Activated CD4-positive, alpha-beta T cell treated with anti-CD3 and anti-CD28 coated beads, Interleukin-2, amount 10 ng/mL, durations not matched to agents 24 days and 14 days (primary cell): ENCODE measurements at places on chromosomes 1 and 21. TPM values are rescaled to one million over a fixed set of nuclear protein-coding genes. Genes with fewer than 3 reads are reported as not detected.

Gene SLFNL1
- total RNA-seq: 0.14 and 0.26 TPM in 2 replicates

Gene CHD5
- 0.59 and 0.63 TPM in 2 replicates for total RNA-seq

Gene MAN1C1
- total RNA-seq: 2.2 and 2.9 TPM in 2 replicates

Gene S100A7
- total RNA-seq: not detected in 2 replicates

Gene ADGRB2
- 0.40 and 0.45 TPM in 2 replicates for total RNA-seq

Gene FAM151A
- total RNA-seq: not detected in 2 replicates

DNA sequence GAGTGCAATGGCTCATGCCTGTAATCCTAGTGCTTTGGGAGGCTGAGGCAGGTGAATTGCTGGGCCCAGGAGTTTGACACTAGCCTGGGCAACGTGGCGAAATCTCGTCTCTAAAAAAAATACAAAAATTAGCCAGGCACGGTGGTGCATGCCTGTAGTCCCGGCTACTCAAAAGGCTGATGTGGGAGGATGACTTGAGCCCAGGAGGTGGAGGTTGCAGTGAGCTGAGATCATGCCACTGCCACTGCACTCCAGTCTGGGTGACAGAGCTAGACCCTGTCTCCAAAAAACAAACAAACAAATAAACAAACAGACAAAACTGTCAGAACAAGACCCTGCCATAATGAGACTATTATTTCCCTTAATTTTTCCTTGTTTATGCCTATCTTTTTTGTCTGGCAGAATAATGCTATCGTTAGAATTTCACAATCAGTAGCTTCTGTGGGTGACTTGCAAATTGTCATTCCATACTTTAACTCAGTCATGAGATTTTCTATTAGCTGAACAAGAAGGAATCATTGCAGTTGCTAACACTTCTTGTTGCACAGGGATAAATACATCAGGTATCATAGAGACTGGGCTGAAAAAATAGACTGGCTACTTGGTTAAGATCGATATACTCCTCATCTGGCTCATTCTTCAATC, 7.5 kb upstream of the THEM4 start:
- DNase-seq: no peak
- peaks cover 8% of the 10 kb centered on the region for H3K27me3 ChIP-seq
- no peak overlapping the region for H3K4me3 ChIP-seq
- no peaks in the 10 kb centered on the region for H3K36me3 ChIP-seq

- no peak overlapping the region for H3K27ac ChIP-seq
- no peak overlapping the region for H3K4me3 ChIP-seq
- no peaks in the 10 kb centered on the region for H3K36me3 ChIP-seq
- no peaks in the 10 kb centered on the region for H3K27me3 ChIP-seq
- peaks cover 1% of the 10 kb centered on the region for H3K4me1 ChIP-seq
Observed at GRCh38 chr1:119040489-119040888, 52.3 kb upstream of the TBX15 start.

GRCh38 chr1:8373581-8374241, 55.8 kb downstream of the SLC45A1 start:
- DNase-seq: no peak
- H3K27me3 ChIP-seq: no peaks in the 10 kb centered on the region
- no peak overlapping the region for H3K27ac ChIP-seq
- H3K36me3 ChIP-seq: peaks cover 10% of the 10 kb centered on the region

DNA sequence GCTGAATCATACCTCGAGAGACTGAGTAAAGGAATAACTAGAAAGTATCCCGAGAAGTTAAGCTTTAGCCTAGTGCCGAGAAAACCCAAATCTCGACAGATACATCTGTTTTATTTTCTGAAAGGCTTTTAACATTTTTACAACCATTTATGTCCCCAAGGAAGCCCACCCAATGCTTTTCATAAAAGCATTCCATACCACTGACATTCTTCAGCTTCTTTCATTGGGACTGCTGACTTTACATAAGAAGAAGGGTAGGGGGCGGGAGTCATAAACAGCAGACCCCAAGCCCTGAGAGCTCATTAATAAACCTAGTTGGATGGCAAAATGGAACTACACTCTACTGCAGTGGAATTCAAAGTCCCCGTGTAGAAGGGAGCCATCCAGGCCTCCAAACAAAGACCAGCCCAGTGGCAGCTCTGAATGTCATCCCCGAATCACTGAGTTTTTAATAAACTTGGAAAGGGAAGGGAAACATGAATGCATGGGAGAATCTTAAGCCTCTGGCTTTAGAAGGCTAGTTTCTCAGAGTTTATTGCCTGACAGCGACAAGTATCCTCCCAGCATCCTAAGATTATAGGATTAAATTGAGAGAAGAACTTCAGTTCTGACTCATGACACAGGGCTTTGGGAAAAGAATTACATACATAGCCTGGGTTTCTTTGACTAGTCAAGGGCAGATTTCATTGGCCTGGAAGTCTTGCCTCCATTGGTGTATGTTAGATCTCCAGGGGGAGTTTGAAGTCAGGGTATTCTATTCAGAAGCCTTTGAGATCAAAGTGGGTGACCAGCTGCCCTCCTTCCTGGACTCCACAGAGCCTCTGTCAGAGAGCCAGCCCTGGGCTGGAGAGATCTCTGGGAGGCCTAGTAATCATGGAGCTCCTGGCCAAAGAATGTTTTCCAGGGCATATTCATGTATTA, 3.7 kb downstream of the ATF3 start:
- H3K4me1 ChIP-seq: peaks cover 47% of the 10 kb centered on the region
- H3K36me3 ChIP-seq: peaks cover 42% of the 10 kb centered on the region
- H3K27me3 ChIP-seq: peaks cover 4% of the 10 kb centered on the region
- H3K27ac ChIP-seq: no peak overlapping the region
- no peak for DNase-seq

DNA sequence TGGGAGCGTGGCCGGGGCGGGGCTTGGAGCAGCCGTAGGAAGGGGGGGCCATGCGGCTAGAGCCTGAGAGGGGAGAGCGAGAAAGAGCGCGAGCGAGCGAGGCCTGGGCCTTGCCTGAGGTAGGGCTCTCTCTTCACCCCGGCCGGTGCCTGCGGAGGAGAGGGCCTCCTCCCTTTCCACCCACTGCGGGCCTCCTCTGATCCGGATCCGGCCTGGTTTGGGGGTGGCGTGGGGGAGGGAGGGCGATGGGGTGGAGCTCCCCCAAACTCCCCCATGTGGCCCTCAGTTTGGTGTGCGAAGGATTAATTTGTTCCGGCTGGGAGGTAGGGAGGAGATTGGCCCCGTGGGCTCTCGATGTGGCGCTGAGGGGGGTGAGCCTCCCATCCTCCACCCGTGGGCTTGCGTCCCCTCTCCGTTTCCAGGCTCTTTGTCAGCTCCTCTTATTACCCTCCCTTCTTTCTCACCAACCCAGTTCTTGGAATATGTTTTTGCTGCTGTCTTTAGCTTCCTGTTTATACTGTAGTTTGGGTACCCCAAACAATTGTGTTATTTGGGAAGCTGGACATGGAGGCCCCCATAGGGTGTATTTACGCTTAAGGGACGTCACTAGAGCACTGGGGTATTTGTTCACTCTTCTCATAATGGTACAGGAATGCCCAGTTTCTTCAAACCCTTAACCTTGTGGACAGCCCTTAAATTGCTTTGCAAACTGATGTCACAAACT, 685 bp downstream of the UBAP2L start:
- peaks cover 73% of the 10 kb centered on the region for H3K36me3 ChIP-seq
- DNase-seq: peak; percentile 90
- peak overlapping the region; percentile 96 for H3K4me3 ChIP-seq
- H3K27ac ChIP-seq: peak overlapping the region; percentile 95
- peaks cover 3% of the 10 kb centered on the region for H3K27me3 ChIP-seq
- peaks cover 52% of the 10 kb centered on the region for H3K4me1 ChIP-seq

- H3K4me1 ChIP-seq: peaks cover 6% of the 10 kb centered on the region
- no peak overlapping the region for H3K27ac ChIP-seq
- no peak overlapping the region for H3K4me3 ChIP-seq
- DNase-seq: no peak
- no peaks in the 10 kb centered on the region for H3K36me3 ChIP-seq
- peaks cover 19% of the 10 kb centered on the region for H3K27me3 ChIP-seq
Observed at GRCh38 chr21:41477641-41478318, 30.2 kb downstream of the TMPRSS2 start.

GRCh38 chr1:226405411-226405988, 2.4 kb downstream of the PARP1 start:
- peak overlapping the region; percentile 21 for H3K27ac ChIP-seq
- DNase-seq: peak; percentile 68

GRCh38 chr1:18686540-18686939, 55.9 kb downstream of the PAX7 start:
- DNase-seq: no peak
- no peaks in the 10 kb centered on the region for H3K4me1 ChIP-seq
- H3K4me3 ChIP-seq: no peak overlapping the region
- no peak overlapping the region for H3K27ac ChIP-seq
- H3K36me3 ChIP-seq: no peaks in the 10 kb centered on the region

DNA sequence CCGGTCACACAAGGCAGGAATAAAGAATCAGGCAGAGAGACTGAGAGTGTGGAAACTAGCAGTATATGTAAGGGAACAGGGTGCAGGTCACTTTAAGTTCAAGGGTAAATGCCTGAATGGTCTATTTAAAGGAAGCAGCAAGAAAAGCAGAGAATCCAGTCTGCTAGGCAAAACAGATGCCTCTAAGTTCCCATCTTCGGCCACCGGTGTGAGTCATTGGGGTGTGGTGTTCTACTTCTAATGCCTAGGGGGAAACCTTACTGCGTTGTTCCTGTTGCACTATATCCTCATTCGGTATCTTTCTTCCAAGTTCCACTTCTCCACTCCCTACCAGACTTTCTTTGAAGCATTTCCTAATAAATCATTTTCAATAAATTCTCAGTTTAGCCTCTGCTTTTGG, 259.9 kb downstream of the HHIPL2 start:
- DNase-seq: no peak
- no peaks in the 10 kb centered on the region for H3K27me3 ChIP-seq
- no peak overlapping the region for H3K4me3 ChIP-seq
- H3K36me3 ChIP-seq: no peaks in the 10 kb centered on the region

- no peak for DNase-seq
- peaks cover 2% of the 10 kb centered on the region for H3K27me3 ChIP-seq
- H3K36me3 ChIP-seq: no peaks in the 10 kb centered on the region
- no peak overlapping the region for H3K4me3 ChIP-seq
Observed at GRCh38 chr1:94872771-94873495, 52.8 kb downstream of the SLC44A3 start.

GRCh38 chr1:206513312-206514111, 6.2 kb downstream of the RASSF5 start:
- H3K4me1 ChIP-seq: peaks cover 13% of the 10 kb centered on the region
- peaks cover 14% of the 10 kb centered on the region for H3K27me3 ChIP-seq
- no peak for DNase-seq
- no peak overlapping the region for H3K4me3 ChIP-seq
- H3K27ac ChIP-seq: no peak overlapping the region
- peaks cover 4% of the 10 kb centered on the region for H3K36me3 ChIP-seq

GRCh38 chr1:34898330-34898761, 31.1 kb downstream of the DLGAP3 start:
- H3K4me3 ChIP-seq: no peak overlapping the region
- DNase-seq: no peak
- peaks cover 18% of the 10 kb centered on the region for H3K27me3 ChIP-seq
- no peaks in the 10 kb centered on the region for H3K36me3 ChIP-seq
- no peak overlapping the region for H3K27ac ChIP-seq

DNA sequence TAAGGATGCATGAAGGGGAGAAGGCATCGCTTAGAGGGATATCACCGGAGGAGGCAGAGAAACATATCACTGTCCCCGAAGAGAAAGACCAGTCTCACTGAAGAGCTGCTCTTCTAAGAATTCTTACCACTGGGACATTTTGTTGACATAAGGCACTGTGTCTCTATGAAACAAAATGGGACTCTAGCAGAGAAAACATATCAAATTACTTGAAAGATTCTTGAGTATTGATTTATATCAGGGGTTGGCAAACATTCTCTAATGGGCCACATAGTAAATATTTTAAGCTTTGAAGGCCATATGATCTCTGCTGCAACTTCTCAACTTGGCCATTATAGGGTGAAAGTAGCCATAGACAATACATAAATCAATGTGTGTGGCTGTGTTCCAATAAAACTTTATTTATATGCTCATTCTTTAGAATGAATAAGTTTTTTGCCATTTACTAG, 41.0 kb upstream of the GREM2 start:
- H3K4me3 ChIP-seq: no peak overlapping the region
- no peaks in the 10 kb centered on the region for H3K27me3 ChIP-seq
- H3K36me3 ChIP-seq: no peaks in the 10 kb centered on the region
- H3K27ac ChIP-seq: no peak overlapping the region

DNA sequence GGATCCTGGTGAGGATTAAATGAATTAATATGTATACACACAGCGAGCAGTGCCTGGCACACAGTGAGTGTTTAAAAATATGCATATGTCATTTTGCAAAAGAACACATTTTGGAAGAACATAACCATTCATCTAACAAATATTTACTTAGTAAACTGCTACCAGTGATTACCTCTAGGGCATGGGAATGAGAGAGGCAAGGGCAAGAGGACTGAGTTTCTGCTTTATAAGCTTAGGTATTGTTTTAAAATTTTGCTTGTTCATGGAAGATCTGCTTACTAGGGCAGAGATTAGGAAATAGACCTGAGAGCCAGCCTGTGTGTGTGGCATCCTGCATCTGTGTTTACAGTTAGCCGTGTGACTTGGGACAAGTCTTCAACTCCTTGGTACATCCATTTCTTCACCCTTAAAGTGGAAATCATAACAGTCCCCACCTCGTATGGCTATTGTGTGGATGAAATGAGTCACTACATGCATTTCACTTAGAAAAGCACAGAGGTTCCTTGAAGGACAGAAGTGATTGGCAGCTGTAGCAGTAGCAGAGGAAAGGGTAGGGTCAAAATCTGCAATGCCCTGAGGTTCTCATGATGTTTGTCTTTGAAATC, 198.5 kb upstream of the FMN2 start:
- H3K27me3 ChIP-seq: peaks cover 3% of the 10 kb centered on the region
- no peaks in the 10 kb centered on the region for H3K36me3 ChIP-seq
- H3K4me1 ChIP-seq: peaks cover 3% of the 10 kb centered on the region
- DNase-seq: no peak
- no peak overlapping the region for H3K4me3 ChIP-seq

DNA sequence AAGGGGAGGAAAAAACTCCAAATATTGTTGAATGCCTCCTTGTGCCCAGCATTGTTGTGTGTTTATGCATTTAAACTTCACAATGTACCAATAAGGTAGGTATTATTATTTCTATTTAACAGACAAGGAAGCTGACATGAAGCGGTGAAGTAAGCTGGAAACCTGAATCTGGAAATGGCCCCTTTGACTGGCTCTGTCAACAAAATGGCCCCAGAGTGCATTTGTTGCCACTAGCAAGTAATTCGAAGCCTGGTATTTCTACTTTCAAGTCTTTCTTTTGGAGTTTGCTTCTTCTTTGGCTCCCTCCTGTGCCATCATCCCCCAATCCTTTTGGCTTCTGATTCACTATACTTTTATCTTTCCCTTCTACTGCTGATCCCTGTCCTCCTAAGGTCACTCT, 23.1 kb downstream of the CRYZL1 start:
- no peak for DNase-seq
- no peak overlapping the region for H3K4me3 ChIP-seq
- H3K27ac ChIP-seq: no peak overlapping the region
- H3K4me1 ChIP-seq: no peaks in the 10 kb centered on the region

DNA sequence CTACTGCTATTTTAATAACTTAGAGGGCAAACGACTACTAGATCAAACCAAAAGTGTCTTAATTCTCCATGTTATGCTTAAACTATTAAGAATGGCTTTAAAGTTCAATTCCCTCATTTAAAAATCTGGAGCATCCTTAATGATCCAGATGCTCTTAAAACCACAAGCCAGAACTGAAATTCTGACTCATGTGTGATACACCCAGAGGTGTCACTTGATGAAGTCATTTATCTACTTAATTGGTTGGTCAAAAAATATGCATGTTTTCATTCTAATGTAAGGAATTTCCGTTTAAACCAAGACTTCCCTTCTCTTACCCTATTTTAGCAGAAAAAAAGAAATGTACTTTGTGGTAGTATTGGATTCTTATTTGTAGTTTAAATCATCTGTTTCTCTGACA, 1261.2 kb upstream of the B3GALT2 start:
- H3K4me1 ChIP-seq: no peaks in the 10 kb centered on the region
- no peaks in the 10 kb centered on the region for H3K36me3 ChIP-seq
- no peaks in the 10 kb centered on the region for H3K27me3 ChIP-seq
- no peak for DNase-seq
- H3K27ac ChIP-seq: no peak overlapping the region
